Kidney tubule cell (primary cell): ENCODE measurements at places on chromosomes 5 and 9.

GRCh38 chr5:124263680-124264491 is 482.6 kb downstream of the ZNF608 start:
- peak; percentile 3 for DNase-seq

DNA sequence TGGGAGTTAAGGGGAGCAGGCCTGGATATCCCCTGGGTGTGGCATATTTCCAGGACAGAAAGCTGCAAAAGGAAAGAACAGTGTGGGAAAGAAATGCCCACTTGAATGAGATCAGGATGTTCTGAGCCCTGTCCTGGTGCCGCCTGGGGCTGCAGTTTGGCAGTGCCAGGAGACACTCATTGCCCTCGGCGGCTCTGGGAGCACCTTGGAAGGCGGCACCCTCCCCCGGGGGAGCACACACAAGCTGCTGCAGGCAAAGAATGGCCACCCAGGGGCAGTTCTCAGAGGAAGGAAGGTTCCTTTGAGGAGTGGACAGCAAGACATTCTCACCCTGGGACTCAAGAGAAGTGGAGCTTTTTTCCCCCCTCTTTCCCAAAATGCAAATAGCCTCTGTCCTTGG is 305.3 kb downstream of the NTRK2 start:
- no peak for DNase-seq

- DNase-seq = peak; percentile 13
Observed at GRCh38 chr9:87425202-87425601, 72.5 kb upstream of the DAPK1 start.

DNA sequence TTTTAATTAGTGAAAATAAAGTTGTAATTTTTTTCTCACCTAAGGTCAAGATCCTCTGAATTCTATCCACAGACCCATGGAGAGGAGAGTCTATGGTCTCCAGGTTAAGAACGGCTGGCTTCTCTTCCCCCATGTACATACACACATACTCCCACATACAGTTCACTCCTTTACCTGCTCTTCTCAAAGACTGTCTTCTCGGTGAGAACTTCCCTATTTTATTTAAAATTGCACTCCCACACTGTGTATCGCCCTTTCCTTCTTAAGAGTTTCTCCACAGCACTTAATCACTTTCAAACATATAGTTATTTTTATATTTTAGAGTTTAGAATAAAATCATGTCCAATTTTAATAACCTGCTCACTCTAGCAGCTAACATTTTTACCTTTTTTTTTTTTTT is 3.6 kb upstream of the JADE2 start:
- no peak for DNase-seq

DNA sequence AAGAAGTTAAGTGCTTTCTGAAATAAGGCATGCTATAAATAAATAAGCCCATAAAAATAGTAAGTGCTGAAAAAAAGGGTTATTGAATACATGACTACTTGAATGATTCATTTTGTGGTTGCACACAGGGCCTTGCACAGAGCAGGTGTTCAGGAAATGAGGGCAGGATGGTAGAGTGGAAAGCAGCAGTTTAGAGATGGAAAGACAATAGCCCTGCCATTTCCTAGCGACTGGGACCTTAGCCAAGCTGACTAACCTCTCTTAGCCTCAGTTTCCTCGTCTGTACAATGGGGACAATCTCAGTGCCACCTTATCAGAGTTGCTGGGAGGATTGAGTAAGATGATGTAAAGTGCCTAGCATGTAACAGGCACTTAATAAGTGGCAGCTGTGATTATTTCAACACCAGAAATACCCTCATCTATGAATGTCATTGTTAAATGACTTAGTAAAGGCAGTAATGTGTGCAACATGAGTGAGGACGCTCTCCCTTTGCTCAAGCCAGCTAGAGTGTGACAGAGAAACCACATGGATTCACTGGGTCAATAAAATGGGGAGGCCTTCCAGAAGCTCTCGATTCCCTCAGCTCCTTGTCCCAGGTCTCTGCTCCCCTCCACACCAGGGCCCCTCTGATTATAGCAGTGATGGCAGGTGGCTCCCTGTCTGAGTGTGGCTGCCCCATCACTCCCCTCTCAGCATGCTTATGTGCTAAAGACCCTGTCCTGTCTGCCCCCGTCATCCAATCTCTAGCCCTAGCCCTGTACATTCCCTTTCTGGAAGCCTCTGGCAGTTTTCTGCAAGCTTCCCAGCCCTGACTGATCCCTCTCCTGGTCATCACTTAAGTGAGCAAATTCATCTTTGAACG is 16.0 kb upstream of the PHF19 start:
- DNase-seq = peak; percentile 91

DNA sequence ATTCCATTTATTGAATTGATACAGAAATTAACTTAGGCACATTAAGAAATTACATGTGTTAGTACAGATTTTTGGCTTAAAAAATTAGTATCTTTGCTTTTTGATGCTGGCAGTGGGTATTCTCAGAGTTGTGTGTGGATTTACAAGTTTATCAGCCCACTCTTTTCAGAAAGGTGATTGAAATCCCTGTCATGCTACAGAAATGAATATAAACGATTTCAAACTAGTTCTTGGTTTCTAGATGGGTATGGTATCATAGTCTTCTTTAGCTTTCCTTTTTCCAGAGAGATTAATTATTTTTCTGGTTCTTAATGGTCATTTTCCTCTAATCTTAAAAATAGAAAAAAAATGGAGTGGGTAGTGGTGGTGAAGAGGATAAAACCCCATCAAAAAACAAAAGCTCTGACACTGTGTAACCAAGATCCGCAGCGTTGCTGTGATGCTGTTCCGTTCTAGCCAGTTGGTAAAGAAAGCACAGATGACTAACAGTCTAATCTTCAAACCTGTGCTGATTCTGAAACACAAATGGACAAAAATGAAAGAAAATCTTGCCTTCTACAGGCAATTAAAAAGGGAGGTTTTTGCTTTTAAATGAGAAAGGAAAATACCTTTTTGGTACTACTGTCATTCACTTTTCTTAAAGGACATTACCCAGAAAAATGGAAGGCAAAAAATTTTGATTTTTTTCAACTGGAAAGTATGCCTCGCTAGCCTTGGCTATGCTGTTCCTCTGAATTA is 5.2 kb downstream of the LRRTM2 start:
- DNase-seq = peak; percentile 36
